ENCODE measurements at places on chromosomes 2 and 18.

- DNase-seq = no peak
These were observed 22.9 kb downstream of the IGFBP5 start for GRCh38 chr2:216672466-216672865.

GRCh38 chr2:150076281-150076680 lies 411.2 kb downstream of the RND3 start:
- peak; percentile 41 for DNase-seq

DNA sequence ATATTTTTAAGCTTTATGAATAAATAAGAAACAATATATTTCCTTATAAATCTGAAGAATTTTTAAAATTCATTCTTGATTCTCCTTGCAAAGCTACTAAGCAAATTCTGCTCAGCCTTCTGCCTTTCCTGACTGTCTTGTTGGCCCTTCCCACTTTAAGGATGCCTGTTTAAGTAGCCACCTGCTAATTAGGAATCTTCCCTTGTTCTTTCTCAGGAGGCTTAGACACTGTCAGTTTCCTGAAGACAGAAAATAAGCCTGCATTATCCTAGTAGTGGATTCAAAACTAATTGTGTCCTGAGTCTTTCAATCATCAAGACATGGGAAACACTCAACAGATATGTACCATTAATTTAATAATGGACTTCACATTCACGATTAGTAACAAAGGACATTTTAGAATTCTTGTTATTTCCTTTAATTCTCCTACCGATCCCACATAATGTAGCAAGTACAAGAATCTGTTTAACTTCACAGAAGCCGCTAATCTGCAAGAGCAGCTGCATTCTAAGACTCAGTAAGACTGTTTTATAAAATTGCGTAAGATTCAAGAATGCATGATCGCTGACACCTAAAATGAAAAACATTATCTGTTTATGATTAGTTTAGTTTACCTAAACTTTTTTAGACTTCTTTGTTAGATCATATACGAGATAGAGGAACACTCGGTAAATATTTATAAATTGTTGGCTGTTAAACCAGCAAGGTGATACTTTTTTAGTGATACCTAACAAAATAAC lies 445.4 kb upstream of the DSEL start:
- no peak for DNase-seq

DNA sequence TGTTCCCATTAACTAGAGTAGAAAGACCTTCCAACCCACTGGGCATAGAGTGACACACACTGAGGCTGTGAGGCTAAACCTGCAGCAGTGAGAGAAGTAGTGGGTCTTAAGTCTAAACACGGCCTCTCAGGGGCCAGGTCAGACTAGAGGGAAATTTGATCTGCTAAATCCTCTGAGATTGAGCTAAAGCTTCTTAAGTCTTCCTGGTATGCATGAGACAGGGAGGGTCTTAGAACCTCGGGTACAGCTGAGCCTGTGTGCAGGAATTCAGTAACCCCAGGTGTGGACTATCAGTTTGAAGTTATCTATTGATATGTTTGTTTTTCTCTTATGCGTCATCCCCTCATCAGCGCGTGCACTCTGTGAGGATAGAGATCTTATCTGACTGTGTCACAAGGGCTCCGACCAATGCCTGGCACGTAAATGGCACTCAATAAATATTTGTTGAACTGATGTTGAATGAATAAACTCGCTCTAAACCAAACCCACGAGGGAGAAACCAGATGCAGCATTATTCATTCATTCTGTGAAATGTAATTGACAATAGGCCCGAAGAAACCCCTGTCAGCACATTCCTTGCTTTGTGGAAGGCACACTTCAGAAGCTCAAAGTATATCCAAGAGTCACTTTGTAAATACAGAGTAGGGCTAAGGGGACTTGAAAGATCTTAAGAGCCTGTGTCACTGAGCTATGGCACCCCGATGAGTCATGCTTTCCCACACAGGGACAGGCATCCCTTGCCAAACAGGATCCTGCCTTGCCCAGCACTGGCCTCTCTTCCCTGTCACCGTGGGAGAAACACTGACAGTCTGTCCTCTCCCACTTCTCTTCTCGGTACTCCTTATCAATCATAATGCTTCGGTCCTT lies 21.7 kb upstream of the RAB10 start:
- peak; percentile 46 for DNase-seq

GRCh38 chr2:137975280-137976271 lies 11.3 kb downstream of the HNMT start:
- DNase-seq = no peak

GRCh38 chr2:42969231-42970150 lies 177.1 kb upstream of the HAAO start:
- DNase-seq = peak; percentile 90

Measured in HS-27A (cell line).